HepG2 (cell line): ENCODE measurements at places on chromosomes 5 and 9.

DNA sequence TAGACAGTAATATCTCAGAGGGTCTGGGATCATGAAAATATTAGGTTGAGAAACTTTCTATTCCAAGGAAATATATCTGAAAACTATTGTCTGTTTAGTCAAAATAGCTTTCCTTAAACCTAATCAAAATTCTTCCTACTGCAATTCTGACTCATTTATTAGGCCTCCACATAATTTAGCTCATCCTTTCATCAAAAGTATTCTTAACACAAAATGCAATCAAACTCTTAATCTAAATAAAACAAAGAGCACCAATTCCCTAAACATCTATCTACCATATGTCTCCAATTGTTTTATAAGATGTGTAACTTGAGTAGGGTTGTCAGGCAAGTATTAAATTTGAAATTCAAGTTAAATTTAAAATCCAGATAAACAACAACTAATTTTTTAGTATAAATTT, 142.1 kb downstream of the PLK2 start:
- no peak for DNase-seq

DNA sequence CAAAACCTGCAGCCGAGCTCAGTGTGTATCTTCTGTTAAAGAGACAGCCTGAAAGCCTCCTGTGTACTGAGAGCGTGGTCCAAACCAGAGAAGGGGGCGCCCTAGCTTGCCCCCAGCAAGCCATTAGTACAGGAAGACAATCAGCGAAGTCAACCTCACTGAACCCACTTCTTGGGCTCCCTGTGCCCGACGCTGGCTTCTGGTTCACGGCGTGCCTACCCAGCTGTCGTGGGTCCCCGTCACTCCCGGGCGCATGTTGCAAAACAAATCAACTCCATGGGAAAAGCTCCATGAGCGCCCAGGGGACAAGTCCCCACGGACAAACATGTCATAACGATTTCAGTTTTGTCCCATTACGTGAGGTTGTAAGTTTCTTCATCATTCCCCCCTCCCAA, 326.9 kb downstream of the SH3GL2 start:
- no peak for DNase-seq

- no peak for DNase-seq
Observed at GRCh38 chr5:36600917-36601527, 5.4 kb upstream of the SLC1A3 start.

- DNase-seq = no peak
Observed at GRCh38 chr5:141778206-141778605, 96.2 kb upstream of the ARAP3 start.

- DNase-seq = no peak
Observed at GRCh38 chr9:70403618-70404025, 10.8 kb downstream of the KLF9 start.

- no peak for DNase-seq
Observed at GRCh38 chr5:166382031-166382430, 1909.4 kb upstream of the WWC1 start.

GRCh38 chr5:127960270-127960691, 123.3 kb upstream of the SLC12A2 start:
- no peak for DNase-seq

- no peak for DNase-seq
Observed at GRCh38 chr5:123387313-123387712, 35.9 kb downstream of the CEP120 start.

DNA sequence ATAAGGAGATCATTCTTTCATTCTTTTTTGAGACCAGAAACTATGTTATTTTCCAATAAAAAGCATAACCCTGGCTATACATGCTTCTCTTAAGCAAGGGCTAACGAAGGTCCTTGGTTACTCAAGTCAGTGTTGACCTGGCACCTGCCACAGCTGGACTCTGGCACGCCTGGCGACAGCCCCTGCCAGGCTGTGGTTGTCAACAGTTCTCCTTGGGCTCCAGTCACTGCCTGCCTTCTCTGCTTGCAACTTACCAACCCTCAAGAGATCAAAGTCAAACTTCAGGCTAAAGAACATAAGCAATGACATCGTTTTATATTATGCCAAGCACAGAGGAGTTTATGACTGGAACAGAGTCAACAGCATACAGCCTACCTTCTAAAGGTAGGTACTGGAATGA, 61.4 kb upstream of the TBC1D9B start:
- no peak for DNase-seq
